ENCODE measurements at places on chromosomes 2 and 18.

DNA sequence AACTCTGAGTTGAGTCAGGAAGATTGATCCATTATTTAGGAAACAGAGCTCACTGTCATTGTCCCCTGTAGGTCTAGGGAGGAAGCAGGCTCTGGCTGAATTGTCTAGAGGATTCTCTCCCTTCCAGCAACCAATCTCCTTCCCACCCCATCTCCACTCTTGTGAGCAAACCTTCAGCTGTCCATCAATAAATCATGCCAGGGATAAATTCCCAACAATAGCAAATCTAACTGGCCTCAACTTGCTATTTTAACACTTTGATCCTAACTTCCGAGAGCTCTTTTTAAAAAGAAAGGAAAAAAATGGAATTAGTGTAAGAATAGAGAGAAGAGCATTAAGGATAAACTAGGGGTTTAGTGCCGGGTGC lies 53.5 kb downstream of the ATP8B1 start:
- no peak for DNase-seq

GRCh38 chr2:43885132-43885632 lies 46.4 kb downstream of the ABCG8 start:
- DNase-seq, result no peak

DNA sequence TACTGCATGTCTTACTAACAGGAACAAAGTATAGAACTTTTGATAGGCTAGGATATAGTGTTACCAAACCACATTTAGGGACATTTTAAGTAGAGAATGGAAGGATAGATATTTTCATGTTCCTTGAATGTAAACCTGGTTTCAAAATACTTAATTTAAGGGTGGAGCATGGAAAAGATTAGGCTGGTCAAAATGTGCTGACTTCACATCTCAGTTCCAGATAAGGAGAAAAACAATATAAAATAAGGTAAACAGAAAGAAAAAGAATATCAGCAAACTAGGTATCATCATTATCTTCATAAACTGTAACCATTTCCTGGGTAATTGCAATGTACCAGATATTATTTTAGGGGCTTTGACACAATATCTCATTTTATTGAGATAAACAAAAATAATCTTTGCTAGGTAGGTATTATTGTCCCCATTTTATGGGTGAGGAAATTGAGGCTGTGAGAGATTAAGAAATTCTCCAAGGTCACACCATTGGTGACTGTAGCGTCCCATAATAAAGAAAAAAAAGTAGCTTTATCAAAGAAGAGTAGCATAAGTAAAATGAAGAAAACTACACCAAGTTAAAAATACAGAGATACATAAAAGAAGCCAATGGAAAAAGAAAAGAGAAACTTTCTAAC lies 3.6 kb downstream of the PDE11A start:
- DNase-seq, result no peak

- DNase-seq, result no peak
These were observed 93.3 kb downstream of the HNRNPLL start for GRCh38 chr2:38509314-38509946.

- DNase-seq, result no peak
These were observed 452.1 kb upstream of the ST6GAL2 start for GRCh38 chr2:107338059-107338458.

- DNase-seq, result no peak
These were observed 92.8 kb downstream of the PHLPP1 start for GRCh38 chr18:62808123-62808522.

- DNase-seq, result no peak
These were observed 39.4 kb upstream of the SMAD2 start for GRCh38 chr18:47969816-47970215.

DNA sequence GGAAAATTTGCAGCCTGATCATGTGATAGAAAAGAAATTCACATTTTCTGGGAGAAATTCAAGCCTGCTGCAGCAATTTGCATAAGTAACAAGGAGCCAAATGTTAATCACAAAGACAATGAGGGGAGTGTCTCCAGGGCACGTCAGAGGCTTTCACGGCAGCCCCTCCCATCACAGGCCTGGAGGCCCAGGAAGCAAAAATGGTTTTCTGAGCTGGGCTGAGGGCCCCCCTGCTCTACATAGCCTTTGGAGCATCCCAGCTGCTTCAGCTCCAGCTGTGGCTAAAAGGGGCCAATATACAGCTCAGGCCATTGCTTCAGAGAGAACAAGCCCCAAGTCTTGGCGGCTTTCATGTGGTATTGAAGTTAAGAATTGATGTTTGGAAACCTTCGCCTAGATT lies 445.3 kb upstream of the ZEB2 start:
- DNase-seq, result no peak

- DNase-seq, result peak; percentile 31
These were observed 60.5 kb downstream of the CUL3 start for GRCh38 chr2:224524657-224525056.

Data from CD4-positive, alpha-beta T cell treated with Interleukin-2 at 100 ng/mL for 4 hours (primary cell).